ENCODE measurements at places on chromosomes 2 and 18. TPM values are rescaled to one million over a fixed set of nuclear protein-coding genes. Genes with fewer than 3 reads are reported as not detected.
A peak's percentile ranks its signal among the peaks of the same experiment; 100 is the strongest.

GRCh38 chr18:55794288-55795052, 206.5 kb upstream of the TCF4 start:
- DNase-seq = no peak
- H3K27ac ChIP-seq = peak overlapping the region; percentile 28
- no peaks in the 10 kb centered on the region for H3K27me3 ChIP-seq
- H3K4me3 ChIP-seq = no peak overlapping the region
- H3K4me1 ChIP-seq = no peaks in the 10 kb centered on the region

DNA sequence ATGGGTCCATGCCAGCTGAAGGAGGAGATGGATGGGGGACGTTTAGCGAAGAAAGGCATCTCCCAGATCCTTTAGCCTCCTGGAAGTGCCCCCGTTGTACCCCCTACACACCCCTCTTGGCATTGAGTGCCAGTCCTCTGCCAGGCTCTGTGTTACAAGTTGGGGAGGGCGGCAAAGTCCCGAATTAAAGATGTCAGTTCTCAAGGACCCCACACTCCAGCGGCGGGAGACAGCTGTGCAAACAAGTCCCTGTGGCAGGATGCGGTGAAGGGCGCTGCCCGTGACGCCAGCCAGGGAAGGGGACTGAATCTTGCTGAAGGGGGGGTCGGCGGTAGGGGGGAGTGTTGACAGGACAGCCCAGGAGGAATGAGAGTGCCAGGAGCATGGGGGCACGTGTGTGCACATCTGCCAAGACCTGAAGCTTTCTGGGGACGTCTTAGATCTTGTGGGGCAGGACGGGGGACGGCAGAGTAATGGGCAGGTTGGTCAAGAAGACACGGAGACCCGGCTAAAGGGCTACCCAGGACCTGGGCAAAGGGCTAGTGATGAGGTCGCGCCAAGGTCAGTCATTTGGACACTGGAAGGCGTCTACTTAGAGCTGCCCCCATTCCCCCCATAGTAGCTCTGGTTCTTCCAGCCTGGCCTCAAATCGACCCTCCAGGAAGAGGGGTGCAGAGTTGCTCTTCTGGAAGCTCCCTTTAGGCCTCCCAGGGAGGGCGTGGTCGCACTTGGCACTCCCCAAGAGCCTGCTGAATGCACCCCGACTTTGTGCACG, 2.8 kb upstream of the CTDSP1 start:
- no peaks in the 10 kb centered on the region for H3K27me3 ChIP-seq
- peak overlapping the region; percentile 99 for H3K27ac ChIP-seq
- peaks cover 23% of the 10 kb centered on the region for H3K4me1 ChIP-seq
- DNase-seq = peak; percentile 91
- H3K36me3 ChIP-seq = peaks cover 36% of the 10 kb centered on the region
- H3K4me3 ChIP-seq = peak overlapping the region; percentile 98

DNA sequence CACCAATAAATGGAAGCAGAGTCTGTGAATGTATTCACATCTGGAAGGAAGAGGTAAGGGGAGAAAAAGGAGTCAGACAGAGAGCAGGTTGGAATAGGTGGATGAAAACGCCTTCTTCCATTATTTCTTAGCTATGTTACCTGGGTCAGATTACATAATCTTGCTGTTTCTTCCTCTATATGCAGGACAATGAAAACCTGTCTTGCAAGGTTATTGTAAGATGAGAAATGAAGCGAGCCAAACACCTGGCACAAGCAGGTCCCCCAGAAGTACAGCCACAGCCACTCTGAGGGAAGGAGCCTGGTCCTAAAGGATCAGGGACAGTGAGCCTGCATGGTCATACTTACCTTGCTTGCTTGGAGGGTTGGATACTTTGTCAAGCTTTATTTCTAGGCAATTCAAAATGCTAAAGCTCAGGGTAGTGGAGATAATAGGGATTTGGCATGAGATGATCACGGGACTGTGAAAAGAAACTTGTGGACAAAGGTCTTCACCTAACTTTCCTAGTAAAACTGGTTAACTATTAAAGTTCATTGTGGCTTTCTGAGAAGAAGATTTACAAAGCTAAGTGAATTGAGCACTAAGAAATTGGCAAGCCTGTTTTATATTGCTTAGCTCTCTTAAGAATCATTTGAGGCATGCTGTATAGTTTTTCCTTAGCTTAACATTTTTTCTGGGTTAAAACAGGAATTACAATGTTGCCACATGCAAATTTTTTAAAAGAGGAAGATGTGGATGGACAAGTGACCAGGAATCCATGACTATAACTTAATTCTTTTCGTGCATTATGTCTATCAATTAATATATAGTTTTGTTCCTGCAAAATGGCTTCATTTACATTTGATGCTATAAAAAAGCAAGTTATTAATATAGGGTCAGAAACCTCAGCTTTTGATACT, 15.7 kb upstream of the PLA2R1 start:
- no peaks in the 10 kb centered on the region for H3K27me3 ChIP-seq
- H3K4me1 ChIP-seq = no peaks in the 10 kb centered on the region
- H3K36me3 ChIP-seq = no peaks in the 10 kb centered on the region
- DNase-seq = no peak

DNA sequence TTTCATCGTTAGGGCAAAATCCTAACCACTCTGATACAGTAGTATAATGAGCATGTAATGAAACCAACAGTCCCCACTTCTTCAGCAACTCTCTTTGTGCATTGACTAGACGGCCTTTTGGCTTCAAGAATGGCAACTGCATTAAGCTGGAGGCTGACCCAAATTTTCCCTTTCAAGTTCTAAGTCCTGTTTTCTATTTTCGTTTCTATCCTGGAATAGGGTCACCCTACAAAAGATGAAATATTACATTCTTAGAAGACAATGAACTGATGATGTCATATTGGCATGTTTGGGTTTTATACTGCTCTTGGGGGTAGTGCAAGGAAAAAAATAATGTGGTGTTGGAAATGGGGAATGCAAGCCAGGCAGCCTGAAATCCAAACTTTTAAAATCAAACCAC, 254.4 kb downstream of the ETAA1 start:
- DNase-seq = no peak
- no peaks in the 10 kb centered on the region for H3K4me1 ChIP-seq
- no peak overlapping the region for H3K27ac ChIP-seq
- H3K27me3 ChIP-seq = no peaks in the 10 kb centered on the region
- H3K4me3 ChIP-seq = no peak overlapping the region

DNA sequence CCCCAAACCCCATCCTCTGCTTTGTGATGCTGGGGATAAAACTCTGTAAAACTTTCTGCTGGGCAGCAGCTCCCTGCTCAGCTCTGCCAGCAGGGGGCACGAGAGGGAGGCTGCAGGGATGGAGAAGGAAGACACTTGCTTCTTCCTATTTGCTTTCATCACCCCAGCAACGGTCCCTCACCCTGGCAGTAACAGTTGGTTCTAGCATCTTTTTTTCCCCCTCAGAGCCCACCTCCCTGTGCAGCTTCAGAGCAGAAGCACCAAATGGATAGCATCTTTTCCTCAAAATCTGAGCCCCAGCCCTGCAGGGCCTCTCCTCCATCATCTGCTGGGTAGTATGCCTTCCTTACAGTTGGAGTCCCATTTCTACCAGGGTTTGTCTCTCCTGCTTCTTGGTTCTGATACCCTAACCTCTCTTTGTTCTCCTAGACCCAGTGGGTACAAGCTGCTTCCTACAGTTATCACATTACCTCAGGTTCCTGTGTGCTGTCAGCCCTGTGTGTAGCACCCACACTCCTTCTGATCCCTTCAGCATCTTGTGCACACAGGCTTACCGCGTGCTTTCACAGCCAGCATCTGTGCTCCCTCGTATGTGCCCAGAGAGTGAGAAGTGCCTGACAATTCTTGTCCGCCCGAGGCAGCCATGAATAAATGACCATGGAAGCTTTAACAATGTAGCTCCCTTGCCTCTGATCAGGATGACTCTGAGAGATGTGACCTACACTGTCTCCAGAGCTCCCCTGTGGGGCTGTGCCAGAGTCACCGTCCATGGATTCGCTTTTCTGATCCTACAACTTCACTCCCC, 14.5 kb downstream of the CKAP2L start:
- H3K36me3 ChIP-seq = no peaks in the 10 kb centered on the region
- H3K4me1 ChIP-seq = peaks cover 4% of the 10 kb centered on the region
- H3K27me3 ChIP-seq = no peaks in the 10 kb centered on the region
- no peak overlapping the region for H3K4me3 ChIP-seq
- DNase-seq = peak; percentile 82

GRCh38 chr2:36561237-36561944, 36.6 kb downstream of the FEZ2 start:
- H3K27ac ChIP-seq = peak overlapping the region; percentile 72
- H3K4me1 ChIP-seq = peaks cover 14% of the 10 kb centered on the region
- H3K27me3 ChIP-seq = no peaks in the 10 kb centered on the region
- no peak overlapping the region for H3K4me3 ChIP-seq
- DNase-seq = no peak

GRCh38 chr2:55943466-55943865, 19.9 kb upstream of the EFEMP1 start:
- H3K4me1 ChIP-seq = no peaks in the 10 kb centered on the region
- H3K27me3 ChIP-seq = no peaks in the 10 kb centered on the region
- no peak overlapping the region for H3K27ac ChIP-seq

GRCh38 chr2:74131901-74132300, 15.8 kb downstream of the BOLA3 start:
- no peak overlapping the region for H3K27ac ChIP-seq
- H3K36me3 ChIP-seq = no peaks in the 10 kb centered on the region
- peaks cover 36% of the 10 kb centered on the region for H3K27me3 ChIP-seq
- DNase-seq = no peak
- no peaks in the 10 kb centered on the region for H3K4me1 ChIP-seq

DNA sequence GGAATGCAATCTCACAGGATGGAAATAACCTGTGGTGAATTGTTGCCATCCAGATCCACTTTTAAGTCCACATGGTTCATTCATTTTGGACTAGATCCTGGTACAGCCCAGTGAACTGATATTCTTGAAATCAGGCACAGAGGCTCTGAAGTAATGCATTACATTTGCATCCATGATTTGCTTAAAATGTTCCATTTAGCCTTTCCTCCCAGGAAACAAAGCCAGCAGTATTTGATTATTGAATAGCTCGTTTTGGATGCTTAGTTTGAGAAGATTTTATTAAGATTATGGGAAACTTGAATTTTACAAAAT, 995.8 kb upstream of the CDH2 start:
- H3K4me3 ChIP-seq = no peak overlapping the region
- no peaks in the 10 kb centered on the region for H3K4me1 ChIP-seq
- DNase-seq = no peak
- H3K27ac ChIP-seq = no peak overlapping the region
- H3K36me3 ChIP-seq = no peaks in the 10 kb centered on the region

DNA sequence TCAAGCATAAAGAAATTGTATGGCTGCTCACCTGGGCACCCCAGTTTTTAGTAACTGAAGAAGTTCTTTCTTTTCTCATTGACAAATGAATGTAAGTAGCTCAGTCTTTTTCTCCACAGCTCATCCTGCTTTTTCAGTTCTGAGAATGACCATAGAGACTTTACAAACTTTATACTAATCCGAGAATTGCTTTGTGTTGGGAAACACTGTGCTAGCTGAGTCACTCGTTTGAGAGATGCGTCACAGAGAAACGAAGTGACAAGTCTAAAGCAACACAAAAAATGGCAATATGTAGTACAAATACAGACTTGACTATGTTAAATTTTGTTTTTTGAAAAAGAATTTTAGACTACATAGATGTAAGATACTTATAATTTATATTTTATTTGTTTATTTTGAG, 9.0 kb downstream of the LRRTM4 start:
- H3K27me3 ChIP-seq = no peaks in the 10 kb centered on the region
- H3K4me3 ChIP-seq = no peak overlapping the region
- DNase-seq = no peak
- H3K36me3 ChIP-seq = no peaks in the 10 kb centered on the region
- no peak overlapping the region for H3K27ac ChIP-seq

GRCh38 chr2:61993422-61994024, 88.0 kb downstream of the COMMD1 start:
- H3K27ac ChIP-seq = no peak overlapping the region
- H3K4me3 ChIP-seq = no peak overlapping the region
- no peak for DNase-seq
- no peaks in the 10 kb centered on the region for H3K36me3 ChIP-seq

DNA sequence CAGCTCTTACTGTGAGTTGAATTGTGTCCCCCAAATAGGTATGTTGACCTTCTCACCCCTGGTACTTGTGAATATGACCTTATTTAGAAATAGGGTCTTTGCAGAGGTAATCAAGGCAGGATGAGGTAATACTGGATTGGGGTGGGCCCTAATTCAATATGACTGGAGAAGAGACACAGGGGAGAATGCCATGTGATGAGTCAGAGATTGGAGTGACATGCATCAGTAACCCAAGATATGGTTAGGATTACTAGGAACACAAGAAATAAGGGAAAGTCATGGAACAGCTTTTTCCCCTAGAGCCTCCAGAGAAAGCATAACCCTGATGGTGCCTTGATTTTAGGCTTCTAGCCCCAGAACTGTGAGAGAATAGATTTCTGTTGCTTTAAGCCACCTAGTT, 37.0 kb upstream of the ATP5MC3 start:
- H3K4me3 ChIP-seq = no peak overlapping the region
- H3K4me1 ChIP-seq = no peaks in the 10 kb centered on the region
- H3K27ac ChIP-seq = no peak overlapping the region
- DNase-seq = no peak
- H3K27me3 ChIP-seq = no peaks in the 10 kb centered on the region
- no peaks in the 10 kb centered on the region for H3K36me3 ChIP-seq

- no peak overlapping the region for H3K27ac ChIP-seq
- no peak for DNase-seq
- peaks cover 3% of the 10 kb centered on the region for H3K4me1 ChIP-seq
- H3K4me3 ChIP-seq = no peak overlapping the region
These were observed 63.6 kb downstream of the HNRNPLL start for GRCh38 chr2:38539086-38539485.

GRCh38 chr2:64311948-64312621, 141.9 kb upstream of the LGALSL start:
- H3K36me3 ChIP-seq = no peaks in the 10 kb centered on the region
- peaks cover 7% of the 10 kb centered on the region for H3K4me1 ChIP-seq
- peak; percentile 79 for DNase-seq
- H3K27ac ChIP-seq = no peak overlapping the region
- no peaks in the 10 kb centered on the region for H3K27me3 ChIP-seq

- no peak for DNase-seq
- no peak overlapping the region for H3K27ac ChIP-seq
- H3K4me1 ChIP-seq = no peaks in the 10 kb centered on the region
- H3K27me3 ChIP-seq = no peaks in the 10 kb centered on the region
These were observed 492.9 kb downstream of the ARHGAP15 start for GRCh38 chr2:143622106-143622505.

DNA sequence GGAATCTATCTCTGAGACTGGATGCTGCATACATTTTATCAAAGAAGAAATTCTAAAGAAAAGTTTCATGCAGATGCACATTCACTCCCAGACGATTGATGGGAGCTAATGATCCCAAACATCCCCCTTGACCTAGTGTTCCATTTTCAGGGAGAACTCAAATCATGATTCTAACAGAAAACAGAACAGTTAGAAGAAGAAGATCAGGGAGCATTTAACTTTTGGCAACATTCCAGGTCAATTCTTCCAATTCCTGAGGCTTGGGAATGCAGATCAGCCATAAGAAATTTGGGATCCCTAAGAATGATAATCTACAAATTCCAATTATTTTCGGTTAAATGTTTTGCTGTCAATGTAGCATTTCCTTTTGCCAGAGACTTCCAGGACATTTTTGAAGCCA, 96.6 kb downstream of the CPO start:
- no peaks in the 10 kb centered on the region for H3K4me1 ChIP-seq
- no peaks in the 10 kb centered on the region for H3K36me3 ChIP-seq
- no peak overlapping the region for H3K4me3 ChIP-seq
- no peak for DNase-seq
- no peaks in the 10 kb centered on the region for H3K27me3 ChIP-seq

The LIPG gene
- polyA plus RNA-seq = 13.0 TPM

The SLC19A3 gene
- 12.3 TPM for polyA plus RNA-seq

The ALLC gene
- polyA plus RNA-seq = not detected

The SLC4A3 gene
- 11.1 TPM for polyA plus RNA-seq

The RAD51AP2 gene
- polyA plus RNA-seq = 0.60 TPM

The SULT1C2 gene
- polyA plus RNA-seq = 16.0 TPM

The TYW5 gene
- 21.0 TPM for polyA plus RNA-seq

The OR6B2 gene
- polyA plus RNA-seq = not detected

The SNED1 gene
- 73.1 TPM for polyA plus RNA-seq

The KLHL29 gene
- polyA plus RNA-seq = 1.8 TPM

Data from left lung (tissue), 14 donors.